ENCODE measurements at places on chromosomes 7 and 10.

- no peak for DNase-seq
Measured at GRCh38 chr10:114815791-114816190, 5.8 kb upstream of the FHIP2A start.

- DNase-seq = no peak
Measured at GRCh38 chr7:127252377-127252713, 396 bp downstream of the GRM8 start.

DNA sequence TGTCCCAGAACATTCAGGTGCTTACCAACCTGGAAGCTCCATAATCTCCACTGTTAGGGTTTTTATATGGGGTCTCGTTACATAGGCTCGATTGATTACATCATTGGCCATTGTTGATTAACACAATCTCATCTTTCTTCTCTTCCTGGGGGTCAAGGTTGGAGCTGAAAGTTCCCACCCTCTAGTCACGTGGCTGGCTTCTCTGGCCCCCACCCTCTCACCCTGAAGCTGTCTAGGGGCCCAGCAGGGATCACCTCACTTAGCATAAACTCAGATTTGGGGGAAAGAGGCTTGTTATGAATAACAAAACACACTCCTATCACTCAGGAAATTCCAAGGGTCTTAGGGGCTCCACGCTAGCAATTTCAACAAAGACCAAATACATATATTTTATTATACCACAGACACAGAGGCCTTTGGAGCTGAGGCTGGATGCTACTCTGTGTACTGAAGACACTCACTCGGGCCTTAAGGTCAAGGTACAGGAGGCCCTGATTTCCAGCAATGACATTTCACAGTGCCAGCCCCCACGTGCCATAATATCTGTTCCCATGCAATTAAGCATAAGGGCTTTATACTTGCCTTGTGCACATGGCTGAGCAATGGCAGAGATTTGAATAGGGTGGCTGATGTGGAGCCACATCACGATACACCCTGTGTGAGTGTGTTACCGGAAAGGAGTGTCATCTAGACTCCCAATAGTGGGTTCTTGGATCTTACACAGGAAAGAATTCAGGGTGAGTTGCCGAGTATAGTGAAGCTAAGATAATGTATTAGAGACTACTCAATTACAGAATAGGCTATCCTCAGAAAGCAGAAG is 108.2 kb downstream of the COL26A1 start:
- no peak for DNase-seq

GRCh38 chr7:157002819-157003421 is 7.5 kb downstream of the MNX1 start:
- no peak for DNase-seq

- DNase-seq = no peak
Measured at GRCh38 chr7:142568435-142569097, 180.7 kb upstream of the PRSS1 start.

DNA sequence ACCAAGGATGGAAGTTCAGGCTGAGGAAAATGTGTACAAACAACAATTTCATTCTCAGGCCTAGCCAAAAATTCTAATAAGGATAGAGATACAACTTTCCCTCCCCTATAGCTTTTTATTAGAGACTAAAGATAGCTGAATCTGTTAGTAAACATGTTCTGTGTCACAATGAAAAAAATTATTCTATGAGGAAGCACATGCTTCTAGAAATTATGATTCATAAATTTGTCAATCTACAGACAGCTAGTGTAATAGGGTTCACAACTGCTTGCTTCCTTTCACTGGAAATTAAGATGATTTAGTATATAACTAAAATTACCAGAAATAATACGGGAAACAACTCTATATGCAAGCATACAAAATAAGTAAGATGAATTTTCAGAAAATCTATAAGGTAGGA is 56.6 kb downstream of the CCDC3 start:
- DNase-seq = no peak

DNA sequence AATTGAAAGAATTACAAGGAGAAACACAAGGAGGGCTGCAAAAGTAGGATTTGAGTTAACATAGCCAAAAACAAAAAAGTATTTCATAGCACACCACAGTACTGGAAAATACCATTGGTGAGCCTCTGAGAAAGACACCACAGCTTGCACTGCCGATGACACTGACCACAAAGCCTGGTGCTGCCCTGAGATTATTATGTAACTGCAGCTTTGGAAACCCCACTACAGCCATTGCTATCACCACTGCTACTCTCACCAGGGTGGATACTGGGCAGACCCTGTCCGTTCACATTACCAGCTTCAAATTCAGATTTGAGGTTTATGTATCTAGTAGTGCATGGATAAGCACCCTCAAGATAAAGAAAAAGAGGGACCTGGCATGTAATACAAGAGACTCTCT is 1246.7 kb upstream of the SORCS1 start:
- DNase-seq = no peak

DNA sequence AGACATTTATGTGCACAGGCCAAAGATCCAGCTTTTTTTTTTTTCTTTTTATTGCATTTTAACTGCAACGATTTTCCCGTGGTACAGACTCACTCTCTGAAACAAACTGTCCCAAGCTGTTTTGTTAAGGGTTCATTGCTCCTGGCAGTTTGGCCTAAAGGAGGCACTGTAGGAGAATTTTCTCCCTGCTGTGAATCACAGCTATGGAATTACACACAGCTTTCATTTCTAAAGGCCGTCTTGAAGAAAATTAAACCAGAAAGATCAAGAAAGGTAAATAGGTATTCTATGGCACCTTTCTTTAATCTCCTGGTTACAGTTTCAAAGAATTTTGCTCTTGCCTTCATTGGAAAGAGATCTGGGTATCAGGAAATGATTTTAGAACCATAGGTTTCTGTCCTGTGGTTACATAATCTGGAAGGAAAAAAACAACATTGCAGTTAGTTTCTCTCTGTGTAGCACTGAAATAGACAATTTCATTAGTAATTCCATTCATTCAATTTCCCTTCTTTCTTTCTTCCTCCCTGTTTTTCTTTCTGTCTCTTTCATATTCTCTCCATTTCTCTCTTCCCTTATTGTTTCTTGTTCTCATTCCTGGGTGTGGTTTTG is 51.2 kb downstream of the PDK4 start:
- no peak for DNase-seq
